ENCODE measurements at places on chromosomes 3 and 15.

GRCh38 chr15:40828447-40829036 is at the start of gene PPP1R14D:
Gene PPP1R14D (minus strand): TSS chr15:40828708. CDS start chr15:40828641, 67 bp downstream.
- DNase-seq = no peak

DNA sequence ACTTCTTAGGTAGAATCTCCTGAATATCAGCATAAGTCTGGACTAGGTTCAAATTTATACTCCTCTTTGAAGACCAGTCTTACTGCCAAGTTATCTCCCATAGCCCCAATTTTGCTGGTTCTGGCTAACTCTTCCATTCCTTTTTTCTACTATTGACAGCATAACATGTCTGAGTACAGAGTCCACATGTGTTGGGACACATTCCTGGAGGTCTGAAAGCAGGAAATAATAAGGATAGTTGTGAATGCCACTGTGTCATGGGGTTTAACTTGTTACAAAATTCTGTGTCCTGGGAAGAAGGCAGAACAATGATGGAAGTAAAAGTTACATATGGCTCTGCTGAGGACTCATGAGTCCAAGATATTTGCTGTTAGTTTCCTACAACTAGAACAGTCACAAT is 57.4 kb upstream of the ZBTB20 start:
- DNase-seq = no peak

- DNase-seq = no peak
These were observed 74.7 kb upstream of the GOLGA6B start for GRCh38 chr15:72579814-72580213.

- no peak for DNase-seq
These were observed 117.1 kb upstream of the MRPS22 start for GRCh38 chr3:139226731-139227130.

GRCh38 chr3:56785499-56785898 is 16.2 kb downstream of the ARHGEF3 start:
- DNase-seq = no peak

GRCh38 chr3:123527046-123527445 is 57.8 kb downstream of the HACD2 start:
- no peak for DNase-seq

DNA sequence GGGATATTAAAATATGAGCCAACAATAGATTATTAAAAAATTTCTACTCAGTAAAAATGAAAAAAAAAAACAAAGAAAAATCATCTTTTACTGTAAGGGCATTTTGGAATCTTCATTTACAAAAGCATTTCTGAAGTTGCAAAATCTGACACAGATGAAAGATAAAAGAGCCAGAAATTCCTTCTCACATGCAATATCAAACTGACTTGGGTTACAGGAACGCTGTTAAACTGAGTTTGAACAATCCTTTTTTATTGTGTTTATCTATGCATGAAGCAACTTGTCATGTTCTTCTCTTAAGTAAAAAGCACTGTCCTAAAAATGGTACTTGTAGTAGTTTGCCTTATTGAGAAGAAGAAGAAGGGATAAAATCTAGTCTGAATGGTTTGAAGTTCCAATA is 468.5 kb upstream of the KCNMB2 start:
- no peak for DNase-seq

- DNase-seq = no peak
These were observed 254.5 kb downstream of the FAM43A start for GRCh38 chr3:194939949-194940770.

DNA sequence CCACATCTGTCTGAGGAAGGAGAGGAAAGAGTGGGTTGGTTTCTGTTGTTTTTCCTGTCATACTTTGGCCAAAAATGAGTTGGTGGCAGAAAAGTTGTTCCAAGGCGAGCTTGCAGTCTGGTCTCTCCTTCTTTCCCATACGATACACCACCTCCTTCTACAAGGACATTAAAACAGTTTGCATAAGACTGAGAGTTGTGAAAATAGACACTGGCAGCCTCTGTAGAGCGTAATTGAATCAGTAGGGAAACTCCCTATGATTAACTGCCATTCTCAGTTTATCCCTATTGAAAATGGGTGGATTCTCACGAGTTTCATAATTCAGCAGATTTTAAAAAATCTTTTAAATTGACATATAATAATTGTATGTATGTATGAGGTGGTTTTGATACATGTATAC is 3.7 kb upstream of the LSG1 start:
- no peak for DNase-seq

GRCh38 chr3:156605686-156606605 is 51.0 kb upstream of the SSR3 start:
- DNase-seq = peak; percentile 74

GRCh38 chr3:66428733-66429132 is 72.1 kb downstream of the LRIG1 start:
- DNase-seq = peak; percentile 62

GRCh38 chr3:193499801-193500485 is 54.8 kb downstream of the ATP13A4 start:
- no peak for DNase-seq

DNA sequence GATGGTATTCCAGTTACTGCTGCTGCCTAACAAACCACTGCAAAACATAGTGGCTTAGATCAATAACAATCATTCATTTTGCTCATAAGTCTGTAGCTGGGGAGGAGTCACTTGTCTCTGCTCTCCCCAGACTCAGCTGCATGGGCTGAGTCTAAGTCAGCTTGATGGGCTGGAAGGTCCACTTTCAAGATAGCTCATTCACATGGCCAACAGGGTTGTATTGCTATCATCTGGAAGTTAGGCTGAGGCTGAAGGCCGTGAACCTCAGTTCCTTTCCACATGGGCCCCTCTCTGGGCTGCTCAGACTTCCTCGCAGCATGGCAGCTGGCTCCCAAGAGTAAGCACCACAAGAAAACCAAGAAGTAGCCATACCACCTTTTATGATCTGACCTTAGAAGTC is 28.7 kb upstream of the BFSP2 start:
- no peak for DNase-seq

DNA sequence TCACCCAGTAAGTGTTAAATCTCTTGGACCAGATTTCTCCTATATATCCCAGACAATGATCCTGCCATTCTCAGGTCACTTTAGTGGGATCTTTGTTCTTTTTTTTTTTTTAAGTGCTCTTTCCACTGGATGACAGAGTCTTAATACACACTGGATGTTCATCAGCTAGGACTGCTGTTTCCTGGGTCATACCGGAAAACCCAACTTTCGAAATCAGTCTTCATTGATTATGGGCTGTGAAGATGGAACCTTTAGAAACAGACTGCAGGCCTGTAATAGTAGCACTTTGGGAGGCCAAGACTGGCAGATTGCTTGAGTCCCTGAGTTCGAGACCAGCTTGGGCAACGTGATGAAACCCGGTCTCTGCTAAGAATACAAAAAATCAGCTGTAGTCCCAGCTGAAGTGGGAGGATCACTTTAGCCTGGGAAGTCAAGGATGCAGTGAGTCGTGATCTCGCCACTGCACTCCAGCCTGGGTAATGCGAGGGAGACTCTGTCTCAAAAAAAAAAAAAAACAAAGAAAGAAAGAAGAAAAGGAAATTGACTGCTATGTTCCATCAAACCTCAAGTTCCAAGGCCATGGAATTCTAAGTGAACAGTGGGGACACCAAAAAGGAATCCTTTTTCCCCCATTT is 2.3 kb downstream of the EOGT start:
- DNase-seq = no peak

GRCh38 chr3:23238578-23238977 is 35.5 kb downstream of the UBE2E2 start:
- DNase-seq = no peak

DNA sequence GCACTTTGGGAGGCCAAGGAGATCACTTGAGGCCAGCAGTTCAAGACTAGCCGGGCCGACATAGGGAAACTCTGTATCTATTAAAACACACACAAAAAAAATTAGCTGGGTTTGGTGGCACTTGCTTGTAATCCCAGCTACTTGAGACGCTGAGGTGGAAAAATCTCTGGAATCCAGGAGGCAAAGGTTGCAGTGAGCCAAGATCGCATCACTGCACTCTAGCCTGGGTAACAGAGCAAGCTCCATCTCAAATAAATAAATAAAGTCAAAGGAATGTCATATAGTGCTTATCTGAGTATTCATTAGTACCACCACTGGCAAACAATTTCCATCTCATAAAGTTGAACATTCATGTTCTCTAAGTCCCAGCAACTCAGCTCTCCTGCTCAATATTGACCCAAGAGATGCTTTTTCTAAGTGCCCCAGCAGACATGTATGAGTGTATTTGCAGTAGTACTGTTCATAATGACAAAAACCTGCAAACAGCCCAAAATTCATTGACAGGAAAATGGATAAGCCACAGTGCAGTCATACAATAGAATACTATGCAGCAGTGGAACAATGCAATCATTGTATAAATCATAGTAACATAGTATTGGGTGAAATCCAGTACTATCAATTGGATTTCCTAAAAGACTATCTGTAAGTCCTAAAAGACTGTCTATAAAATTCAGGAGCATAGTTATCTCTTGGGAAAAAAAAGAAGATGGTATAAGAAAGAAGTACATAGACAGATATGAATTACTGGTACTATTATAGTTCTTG is 751.5 kb upstream of the LMCD1 start:
- no peak for DNase-seq

- DNase-seq = no peak
These were observed 111.5 kb downstream of the ZNF609 start for GRCh38 chr15:64571857-64572291.

- DNase-seq = no peak
These were observed 32.3 kb downstream of the ALDH1L1 start for GRCh38 chr3:126147932-126148683.

- no peak for DNase-seq
These were observed 59.1 kb downstream of the CCNL1 start for GRCh38 chr3:157100608-157101396.

DNA sequence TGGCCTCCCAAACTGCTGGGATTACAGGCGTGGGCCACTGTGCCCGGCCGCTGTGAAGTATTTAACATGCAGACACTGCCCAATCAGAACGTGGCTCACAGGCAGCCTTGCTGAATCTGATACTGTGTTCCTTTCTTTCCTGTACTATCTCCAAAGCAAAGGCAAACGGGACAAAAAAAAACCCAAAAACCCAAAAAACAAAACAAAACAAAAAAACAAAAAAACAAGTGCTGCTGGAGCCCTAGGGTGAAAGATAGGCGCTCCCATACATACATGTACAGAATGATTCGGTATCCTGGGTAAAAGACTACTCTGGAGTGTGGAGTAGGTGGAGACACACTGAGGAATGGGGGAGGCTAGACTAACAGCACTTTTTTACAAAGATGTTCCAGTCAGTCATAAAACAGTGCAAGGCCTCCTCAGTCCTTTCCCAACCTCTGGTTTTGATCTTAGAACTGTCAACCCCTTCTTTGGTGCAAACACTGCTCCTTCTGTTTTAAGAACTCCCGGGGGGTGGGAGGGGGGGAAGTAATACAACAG is 7.7 kb upstream of the MAP1A start:
- DNase-seq = peak; percentile 39

DNA sequence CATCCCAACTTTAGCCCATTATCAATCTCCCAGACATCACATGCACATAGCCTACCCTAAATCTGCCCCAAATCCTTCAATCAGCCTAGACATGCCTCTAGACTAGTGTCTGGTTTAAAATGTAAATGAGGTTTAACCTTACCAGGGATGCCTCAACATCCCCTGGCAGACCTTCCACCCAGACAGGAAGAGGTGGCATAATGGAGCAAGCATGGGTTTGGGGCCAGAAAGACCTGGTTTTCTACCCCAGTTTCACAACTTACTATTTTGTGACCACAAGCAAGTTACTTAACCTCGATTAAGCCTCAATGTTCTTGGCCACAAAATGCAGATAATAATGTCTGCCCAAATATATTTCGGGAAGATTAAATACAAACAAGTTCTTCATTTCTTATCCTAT is 28.3 kb upstream of the THBS1 start:
- DNase-seq = no peak

DNA sequence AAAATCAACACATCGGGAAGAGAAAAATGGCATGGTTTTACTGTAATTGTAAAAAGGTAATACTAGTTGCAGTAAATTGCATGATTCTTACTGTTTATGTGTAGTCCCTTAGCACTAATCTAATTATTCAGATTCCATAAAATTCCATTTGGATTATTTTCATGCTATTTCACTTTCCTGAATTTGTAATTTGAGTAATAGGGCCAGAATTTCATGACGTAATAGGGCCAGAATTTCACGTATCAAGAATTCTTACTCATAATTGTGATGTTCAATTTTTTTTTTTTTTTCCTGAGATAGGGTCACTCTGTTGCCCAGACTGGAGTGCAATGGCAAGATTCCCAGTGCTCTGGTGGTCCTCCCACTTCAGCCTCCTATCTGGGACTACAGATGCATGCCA is 2.9 kb upstream of the U2SURP start:
- DNase-seq = no peak
